IMR-90 (cell line): ENCODE measurements at places on chromosomes 11 and 22. TPM values are rescaled to one million over a fixed set of nuclear protein-coding genes. Genes with fewer than 3 reads are reported as not detected.

- DNase-seq = peak; percentile 22
- no peaks in the 10 kb centered on the region; the same call in 1 of the 2 replicates for H3K4me1 ChIP-seq
- no peaks in the 10 kb centered on the region for H3K36me3 ChIP-seq
- H3K27ac ChIP-seq = no peak overlapping the region
- no peak overlapping the region for H3K4me3 ChIP-seq
Observed at GRCh38 chr11:26806219-26806618, 84.4 kb upstream of the SLC5A12 start.

- no peak overlapping the region for H3K4me3 ChIP-seq
- peaks cover 2% of the 10 kb centered on the region; the same call in 1 of the 2 replicates for H3K4me1 ChIP-seq
- DNase-seq = no peak
- no peaks in the 10 kb centered on the region for H3K36me3 ChIP-seq
Observed at GRCh38 chr11:110947096-110947495, 234.9 kb upstream of the ARHGAP20 start.

GRCh38 chr22:18090286-18090685 lies 12.5 kb downstream of the PEX26 start:
- no peaks in the 10 kb centered on the region for H3K27me3 ChIP-seq
- H3K4me1 ChIP-seq = peaks cover 7% of the 10 kb centered on the region; the same call in 1 of the 2 replicates
- H3K27ac ChIP-seq = no peak overlapping the region
- DNase-seq = no peak

DNA sequence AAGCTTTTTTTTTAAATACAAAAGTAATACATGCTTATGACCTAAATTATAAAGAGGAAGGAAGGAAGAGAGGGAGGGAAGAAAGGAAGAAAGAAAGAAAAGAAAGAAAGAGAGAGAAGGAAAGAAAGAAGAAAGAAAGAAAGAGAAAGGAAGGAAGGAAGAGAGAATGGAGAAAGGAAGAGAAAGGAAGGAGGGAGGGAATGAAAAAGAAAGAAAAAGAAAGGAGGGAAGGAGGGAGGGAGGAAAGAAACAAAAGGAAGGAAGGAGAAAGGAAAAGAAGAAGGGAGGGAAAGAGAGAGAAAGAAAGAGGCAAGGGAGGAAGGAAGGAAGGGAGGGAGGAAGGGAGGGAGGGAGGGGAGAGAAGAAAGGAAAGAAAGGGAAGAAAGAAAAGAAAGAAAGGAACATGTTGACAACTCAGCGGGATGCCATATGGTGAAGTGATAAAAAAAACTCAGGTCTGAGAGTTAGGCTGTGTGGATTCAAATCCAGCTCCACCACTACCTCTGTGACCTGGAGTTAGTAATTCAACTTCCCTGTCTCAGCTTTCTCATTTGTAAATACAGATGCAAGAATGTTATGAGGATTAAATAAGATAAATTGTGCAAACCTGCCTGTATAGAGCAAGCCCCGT lies 9.6 kb upstream of the EED start:
- no peak overlapping the region for H3K4me3 ChIP-seq
- no peak for DNase-seq
- H3K36me3 ChIP-seq = no peaks in the 10 kb centered on the region
- H3K4me1 ChIP-seq = no peaks in the 10 kb centered on the region

GRCh38 chr11:16792426-16792825 lies 54.0 kb downstream of the C11orf58 start:
- H3K36me3 ChIP-seq = no peaks in the 10 kb centered on the region
- H3K4me1 ChIP-seq = peaks cover 6% of the 10 kb centered on the region
- H3K27ac ChIP-seq = no peak overlapping the region
- no peak for DNase-seq

GRCh38 chr11:126355324-126355925 lies at the start of gene ST3GAL4:
TSS of gene ST3GAL4 (plus strand) at chr11:126355686. CDS start at chr11:126406156, 50,470 bp downstream.
- peak within 1 kb of the TSS; percentile 93 for H3K27ac ChIP-seq
- peaks cover 23% of the 10 kb centered on the region for H3K4me1 ChIP-seq
- no peaks in the 10 kb centered on the region for H3K27me3 ChIP-seq
- H3K36me3 ChIP-seq = no peaks in the 10 kb centered on the region
- peak; percentile 52 for DNase-seq
- peak within 1 kb of the TSS; percentile 94 for H3K4me3 ChIP-seq

GRCh38 chr11:27281276-27281675 lies 81.7 kb downstream of the CCDC34 start:
- peaks cover 17% of the 10 kb centered on the region for H3K27me3 ChIP-seq
- no peak overlapping the region for H3K4me3 ChIP-seq
- H3K36me3 ChIP-seq = no peaks in the 10 kb centered on the region
- peaks cover 8% of the 10 kb centered on the region for H3K4me1 ChIP-seq
- H3K27ac ChIP-seq = no peak overlapping the region
- no peak for DNase-seq

DNA sequence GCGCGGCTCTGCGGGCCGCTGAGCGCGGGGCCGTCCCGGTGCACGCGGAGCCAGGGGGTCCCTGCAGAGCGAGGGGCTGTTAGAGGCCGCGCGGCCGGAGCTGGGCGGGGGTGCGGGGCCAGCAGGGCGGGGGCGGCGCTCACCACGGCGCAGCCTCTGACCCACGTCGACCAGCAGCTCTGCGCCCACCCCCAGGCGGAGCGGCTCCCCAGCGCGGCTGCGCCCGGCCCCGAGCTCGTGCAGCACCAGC lies 385 bp upstream of the SCO2 start:
- H3K27ac ChIP-seq = peak overlapping the region; percentile 96
- peaks cover 24% of the 10 kb centered on the region for H3K36me3 ChIP-seq
- H3K4me3 ChIP-seq = peak overlapping the region; percentile 84
- H3K4me1 ChIP-seq = peaks cover 13% of the 10 kb centered on the region

DNA sequence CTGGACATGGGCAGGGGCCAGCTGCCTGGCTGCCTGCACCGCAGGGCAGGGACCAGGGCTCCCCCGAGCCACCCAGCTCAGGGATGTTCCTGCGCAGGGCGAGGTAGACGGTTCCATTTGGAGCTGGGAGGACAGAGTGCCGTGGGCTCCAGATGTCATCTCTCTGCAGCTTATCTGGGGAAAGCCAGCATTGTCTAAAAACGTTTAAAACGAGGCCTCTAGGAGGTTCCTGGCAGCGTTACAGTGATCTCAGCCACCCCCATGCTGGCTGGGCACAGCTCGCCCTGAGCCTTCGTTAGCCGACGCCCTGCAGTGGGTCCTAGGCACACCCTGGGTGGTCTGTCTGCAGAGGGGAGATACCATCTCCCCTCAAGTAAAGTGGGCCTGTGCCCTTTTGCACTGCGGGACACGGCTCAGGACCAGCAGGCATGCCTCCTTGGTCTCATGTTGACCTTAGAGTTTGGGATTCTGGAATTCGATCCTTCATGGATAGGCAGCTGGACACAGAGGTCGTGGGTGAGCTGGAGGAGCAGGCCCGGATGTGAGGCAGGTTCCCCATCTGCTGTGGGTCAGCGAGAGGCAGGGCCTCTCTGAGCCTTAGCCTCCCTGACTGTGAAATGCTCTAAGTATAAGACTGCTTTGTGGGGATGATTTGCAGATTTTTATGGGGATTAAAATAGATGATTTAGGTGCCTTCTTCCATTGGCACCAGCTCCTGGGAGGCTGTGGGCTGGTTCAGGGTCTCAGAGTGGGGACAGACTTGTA lies 14.1 kb downstream of the SYNGR1 start:
- peaks cover 2% of the 10 kb centered on the region for H3K36me3 ChIP-seq
- H3K27ac ChIP-seq = no peak overlapping the region
- DNase-seq = no peak
- no peaks in the 10 kb centered on the region for H3K27me3 ChIP-seq

DNA sequence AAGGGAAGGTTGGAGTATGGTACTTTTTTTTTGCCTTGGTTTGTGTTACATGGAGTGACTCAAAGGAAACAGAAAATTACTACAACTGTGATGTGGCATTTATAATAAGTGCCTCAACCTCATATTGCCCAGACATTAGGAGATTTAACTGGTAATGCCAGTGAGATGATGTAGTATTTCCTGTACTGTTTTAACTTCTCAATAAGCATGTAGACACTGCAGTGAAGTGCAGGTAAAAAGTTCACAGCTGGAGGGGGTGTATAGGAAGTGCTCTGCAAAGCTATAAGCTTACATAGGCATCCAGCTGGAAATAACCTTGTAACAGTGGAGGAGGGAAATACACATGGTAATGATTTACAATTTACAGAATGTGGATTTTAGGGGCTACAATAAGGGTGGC lies 138.2 kb upstream of the MTMR2 start:
- no peak overlapping the region for H3K27ac ChIP-seq
- H3K36me3 ChIP-seq = no peaks in the 10 kb centered on the region; the same call in 1 of the 2 replicates
- H3K27me3 ChIP-seq = no peaks in the 10 kb centered on the region
- DNase-seq = peak; percentile 51
- peaks cover 17% of the 10 kb centered on the region for H3K4me1 ChIP-seq

- H3K4me3 ChIP-seq = no peak overlapping the region
- peaks cover 4% of the 10 kb centered on the region for H3K4me1 ChIP-seq
- no peak for DNase-seq
- peaks cover 59% of the 10 kb centered on the region for H3K36me3 ChIP-seq
- H3K27me3 ChIP-seq = no peaks in the 10 kb centered on the region
Observed at GRCh38 chr11:65851811-65852507, 6.0 kb downstream of the CFL1 start.

DNA sequence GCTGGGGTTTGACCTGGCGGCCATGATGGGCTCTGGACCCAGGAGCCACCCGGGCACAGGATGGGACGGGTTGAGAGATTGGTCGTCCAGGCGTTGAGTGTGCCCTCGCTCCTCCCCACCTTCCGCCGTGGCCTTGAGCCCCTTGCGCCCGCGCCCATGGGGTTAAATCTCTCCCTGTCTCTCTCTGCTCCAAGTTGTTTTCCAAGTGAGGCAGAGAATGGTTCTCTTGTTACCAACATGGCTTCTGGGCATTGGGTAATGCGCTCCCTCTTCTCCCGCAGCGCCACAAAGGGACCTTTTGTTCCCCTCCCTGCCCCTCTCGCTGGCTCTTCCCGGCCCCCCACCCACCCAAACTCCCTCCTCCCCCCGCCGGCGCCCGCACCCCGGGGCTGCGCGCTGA lies 18.8 kb upstream of the PICK1 start:
- H3K4me3 ChIP-seq = no peak overlapping the region
- no peaks in the 10 kb centered on the region for H3K36me3 ChIP-seq
- H3K27me3 ChIP-seq = peaks cover 2% of the 10 kb centered on the region; the same call in 1 of the 2 replicates
- no peak overlapping the region for H3K27ac ChIP-seq

GRCh38 chr11:99554232-99554903 lies 533.6 kb downstream of the CNTN5 start:
- no peaks in the 10 kb centered on the region for H3K36me3 ChIP-seq
- no peak overlapping the region for H3K4me3 ChIP-seq
- no peaks in the 10 kb centered on the region for H3K27me3 ChIP-seq
- H3K27ac ChIP-seq = no peak overlapping the region
- no peaks in the 10 kb centered on the region for H3K4me1 ChIP-seq

GRCh38 chr11:108221911-108222573 lies 396 bp downstream of the NPAT start:
- H3K27me3 ChIP-seq = no peaks in the 10 kb centered on the region
- peaks cover 4% of the 10 kb centered on the region; the same call in 1 of the 2 replicates for H3K4me1 ChIP-seq
- no peak for DNase-seq
- no peaks in the 10 kb centered on the region; the same call in 1 of the 2 replicates for H3K36me3 ChIP-seq
- peak overlapping the region; percentile 68 for H3K27ac ChIP-seq
- H3K4me3 ChIP-seq = peak overlapping the region; percentile 70

DNA sequence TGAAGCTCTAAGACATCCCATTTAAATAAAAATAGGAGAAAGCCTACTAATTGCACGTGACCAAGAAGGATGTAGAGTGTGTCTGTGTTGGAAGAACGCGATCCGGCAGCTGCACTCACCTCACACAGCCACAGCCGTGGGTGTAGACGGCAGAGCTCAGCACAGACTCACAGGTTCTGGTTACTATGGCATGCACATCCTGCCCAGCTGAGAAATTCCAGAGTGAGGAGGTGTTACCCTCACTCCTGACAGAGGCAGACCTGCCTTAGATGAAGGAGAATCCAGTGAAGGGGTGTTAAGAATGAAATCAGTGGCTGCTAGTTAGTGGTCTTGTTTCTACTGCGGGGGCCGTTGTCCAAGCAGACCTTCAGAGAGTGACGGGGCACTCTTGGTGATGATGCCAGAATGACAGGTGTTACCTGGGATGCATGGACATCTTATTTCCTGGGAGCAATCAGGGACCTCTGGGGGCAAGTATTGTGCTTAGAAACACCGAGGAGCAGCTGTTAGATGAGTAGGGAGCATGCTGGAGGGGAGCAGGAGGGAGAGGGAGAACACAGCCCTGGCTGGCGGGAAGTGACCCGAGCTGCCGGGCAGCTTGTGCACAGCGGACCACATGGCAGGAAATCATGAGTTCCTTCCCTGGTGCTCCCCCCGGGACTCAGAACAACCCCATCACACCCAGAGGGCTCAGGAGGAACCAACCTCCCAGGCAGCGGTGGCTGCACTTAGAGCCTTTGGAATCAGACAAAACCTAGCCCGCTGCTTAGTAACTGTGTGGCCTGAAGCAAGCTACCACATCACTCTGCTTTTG lies 12.3 kb downstream of the KCNJ5 start:
- no peak overlapping the region for H3K27ac ChIP-seq
- peak; percentile 59 for DNase-seq
- peaks cover 11% of the 10 kb centered on the region for H3K4me1 ChIP-seq
- no peak overlapping the region for H3K4me3 ChIP-seq
- no peaks in the 10 kb centered on the region for H3K27me3 ChIP-seq
- H3K36me3 ChIP-seq = no peaks in the 10 kb centered on the region

- H3K4me3 ChIP-seq = no peak overlapping the region
- DNase-seq = no peak
- H3K4me1 ChIP-seq = no peaks in the 10 kb centered on the region
Observed at GRCh38 chr11:24833573-24833972, 336.7 kb downstream of the LUZP2 start.

GRCh38 chr11:17558916-17559315 lies 11.9 kb downstream of the OTOG start:
- peaks cover 5% of the 10 kb centered on the region; the same call in 1 of the 2 replicates for H3K27me3 ChIP-seq
- H3K36me3 ChIP-seq = no peaks in the 10 kb centered on the region
- DNase-seq = no peak
- no peaks in the 10 kb centered on the region for H3K4me1 ChIP-seq

DNA sequence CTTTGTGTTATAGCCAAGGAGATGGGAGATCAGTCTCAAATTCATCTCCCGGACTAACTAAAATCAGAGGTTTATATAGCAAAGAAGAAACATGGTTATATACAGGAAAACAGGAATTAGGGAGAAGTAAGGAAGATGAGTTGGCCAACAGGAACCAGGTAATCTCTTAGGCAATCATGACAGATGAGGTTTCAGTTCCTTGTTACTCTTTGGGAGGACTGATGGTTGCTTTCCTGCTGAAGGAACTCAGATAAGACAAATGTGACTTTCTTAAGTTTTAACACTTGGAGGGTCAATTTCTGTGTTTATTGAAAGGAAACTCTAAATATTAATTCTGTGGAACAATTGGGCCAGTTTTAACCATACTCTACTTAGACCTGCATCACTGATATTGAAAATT lies 1072.0 kb upstream of the CNTN5 start:
- no peaks in the 10 kb centered on the region for H3K4me1 ChIP-seq
- H3K27ac ChIP-seq = no peak overlapping the region
- no peaks in the 10 kb centered on the region for H3K27me3 ChIP-seq
- no peaks in the 10 kb centered on the region for H3K36me3 ChIP-seq
- no peak overlapping the region for H3K4me3 ChIP-seq

GRCh38 chr11:78645226-78646202 lies 70.8 kb upstream of the NARS2 start:
- H3K4me1 ChIP-seq = peaks cover 7% of the 10 kb centered on the region; the same call in 1 of the 2 replicates
- H3K36me3 ChIP-seq = no peaks in the 10 kb centered on the region
- H3K4me3 ChIP-seq = no peak overlapping the region
- no peaks in the 10 kb centered on the region for H3K27me3 ChIP-seq
- H3K27ac ChIP-seq = no peak overlapping the region

- no peak overlapping the region for H3K27ac ChIP-seq
- H3K27me3 ChIP-seq = no peaks in the 10 kb centered on the region
- H3K4me3 ChIP-seq = no peak overlapping the region
- no peak for DNase-seq
- H3K4me1 ChIP-seq = peaks cover 13% of the 10 kb centered on the region
- peaks cover 12% of the 10 kb centered on the region for H3K36me3 ChIP-seq
Observed at GRCh38 chr22:19981171-19981960, 35.3 kb downstream of the ARVCF start.

The PKDREJ gene
- not detected in 2 replicates for total RNA-seq

The CADM1 gene
- total RNA-seq = 62.2 and 77.1 TPM in 2 replicates

The SMTNL1 gene
- total RNA-seq = not detected in 2 replicates

The ZBTB16 gene
- not detected in 2 replicates for total RNA-seq

The VPREB1 gene
- total RNA-seq = not detected in 2 replicates

The OR4C45 gene
- total RNA-seq = not detected in 2 replicates

The ROBO4 gene
- 0.56 and 0.72 TPM in 2 replicates for total RNA-seq
